Stimulated activated CD4-positive, alpha-beta T cell treated with anti-CD3 and anti-CD28 coated beads, Interleukin-15, amount 100 ng/mL, for 1 hour (primary cell): ENCODE measurements at places on chromosomes 1 and 21.

GRCh38 chr1:1307261-1307922, 338 bp downstream of the ACAP3 start:
- no peak for DNase-seq

DNA sequence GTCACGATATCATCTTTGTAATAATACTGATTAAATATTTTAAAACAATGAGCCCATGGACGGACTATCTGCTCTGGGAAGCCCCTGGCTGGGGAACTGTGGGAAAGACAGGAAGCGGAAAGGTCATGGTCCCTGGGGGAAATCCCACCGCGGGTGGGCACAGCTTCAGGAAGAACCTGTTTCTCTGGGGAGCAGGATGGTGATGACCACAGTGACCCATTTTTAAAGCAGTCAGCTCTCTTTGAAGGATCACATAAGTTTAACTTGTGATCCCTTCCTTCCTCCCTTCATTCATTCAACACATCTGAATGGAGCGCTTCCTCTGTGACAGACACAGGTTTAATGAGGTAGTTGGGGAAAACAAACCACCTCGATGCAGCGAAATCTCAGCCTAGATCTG, 73.0 kb downstream of the DHRS3 start:
- no peak for DNase-seq

DNA sequence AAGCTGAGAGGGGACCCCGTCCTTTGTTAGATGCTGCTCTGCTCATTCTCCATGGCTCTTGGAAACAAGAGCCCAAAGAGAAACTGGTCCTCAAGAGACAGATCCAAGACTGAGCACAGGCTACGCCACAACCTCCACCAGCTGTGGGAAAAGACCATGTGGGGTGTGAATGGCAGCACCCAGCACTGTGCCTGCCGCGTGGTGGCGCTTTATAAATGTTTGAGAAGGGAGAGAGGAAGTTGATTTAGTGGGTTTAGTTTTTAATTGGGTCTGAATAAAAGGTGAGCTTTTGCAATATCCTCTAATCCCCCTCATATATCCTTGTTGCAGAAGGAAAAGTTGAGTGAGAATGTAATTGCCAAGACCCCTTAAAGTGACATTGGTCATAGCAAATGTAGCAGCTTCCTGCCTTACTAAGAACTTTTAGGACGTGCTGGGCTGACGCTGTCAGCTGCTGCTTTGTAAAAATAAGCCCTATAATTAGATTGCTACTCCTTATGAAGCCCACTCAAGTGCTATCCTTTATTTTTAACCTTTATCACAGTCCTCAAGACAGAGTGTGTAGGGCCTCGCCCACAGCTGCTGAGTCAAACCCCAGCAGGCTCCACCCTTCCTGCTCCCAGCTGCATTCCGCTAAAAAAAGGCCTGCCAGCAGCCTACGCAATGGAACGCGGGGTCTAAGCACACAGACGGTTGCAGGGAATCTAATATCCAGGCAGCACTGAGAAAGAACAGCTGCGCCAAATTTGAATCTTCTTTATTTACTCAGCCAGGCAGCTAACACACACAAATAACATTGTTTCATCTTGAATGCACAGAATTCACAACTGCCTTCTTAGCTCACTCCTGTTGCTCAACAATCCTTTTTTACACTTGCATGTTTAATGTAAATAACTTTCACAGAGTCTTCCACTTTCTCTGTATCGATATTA, 47.4 kb upstream of the PRDX6 start:
- DNase-seq: peak; percentile 46

- peak; percentile 75 for DNase-seq
These were observed at the start of gene NBPF3 for GRCh38 chr1:21439721-21440629. Gene NBPF3 (plus strand): TSS chr1:21440137. CDS start chr1:21445087, 4,950 bp downstream.

GRCh38 chr1:210516697-210517459, 188.2 kb downstream of the HHAT start:
- DNase-seq: no peak

- no peak for DNase-seq
These were observed 15.9 kb downstream of the VPS13D start for GRCh38 chr1:12245733-12246132.

- DNase-seq: no peak
These were observed 7.0 kb downstream of the AKT3 start for GRCh38 chr1:243842978-243843511.

GRCh38 chr1:184416946-184417345, 30.1 kb downstream of the C1orf21 start:
- no peak for DNase-seq

- DNase-seq: no peak
These were observed 12.6 kb upstream of the ADORA3 start for GRCh38 chr1:111516005-111516535.

DNA sequence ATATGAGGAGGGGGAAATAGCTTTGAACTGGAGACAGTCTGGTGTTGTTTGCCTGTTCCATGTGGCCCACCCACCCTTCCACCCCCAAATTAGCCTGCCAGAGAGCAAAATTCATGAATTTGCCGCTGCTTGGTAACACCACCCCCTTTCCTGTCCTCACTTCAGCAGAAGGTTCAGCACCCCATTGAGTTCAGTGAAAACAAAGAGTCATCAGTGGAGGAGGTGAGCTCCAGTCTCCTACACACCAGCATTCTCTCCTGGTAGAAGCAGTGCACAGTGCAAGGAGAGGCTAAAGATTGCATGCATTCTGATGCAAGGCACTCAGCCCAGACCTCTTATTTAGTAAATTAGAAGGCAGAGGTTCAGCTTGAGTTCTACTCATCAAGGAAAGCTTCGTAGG, 99.7 kb upstream of the DYNLT5 start:
- no peak for DNase-seq

DNA sequence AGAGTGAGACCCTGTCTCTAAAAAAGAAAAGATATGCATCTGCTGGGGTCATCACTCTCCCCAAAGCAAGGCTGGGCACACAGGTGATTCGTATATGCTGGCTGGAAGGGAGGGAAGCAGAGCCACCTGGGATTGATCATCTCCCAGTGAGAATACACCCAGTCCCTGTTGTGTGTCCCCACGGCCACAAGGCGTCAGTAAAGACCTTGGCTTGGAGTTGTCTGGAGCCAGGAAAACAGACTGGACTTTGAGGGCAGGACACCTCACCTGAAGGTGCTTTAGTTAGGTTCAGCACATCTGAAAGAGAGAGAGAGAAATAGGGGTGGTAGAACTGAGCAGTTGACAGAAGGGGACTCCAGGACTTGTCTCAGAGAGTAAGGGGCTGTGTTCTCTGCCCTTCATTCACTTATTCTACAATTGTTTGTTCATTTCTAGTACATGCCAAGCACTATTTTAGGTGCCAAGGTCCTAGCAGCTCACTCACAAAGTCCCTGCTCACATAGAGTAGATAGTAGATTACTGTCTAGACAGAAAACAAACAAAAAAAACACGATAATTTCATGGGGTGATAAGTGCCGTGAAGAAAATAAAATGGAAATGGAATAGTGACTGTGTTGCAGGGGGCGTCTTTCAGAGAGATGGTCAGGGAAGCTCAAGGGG, 13.5 kb downstream of the CITED4 start:
- no peak for DNase-seq

DNA sequence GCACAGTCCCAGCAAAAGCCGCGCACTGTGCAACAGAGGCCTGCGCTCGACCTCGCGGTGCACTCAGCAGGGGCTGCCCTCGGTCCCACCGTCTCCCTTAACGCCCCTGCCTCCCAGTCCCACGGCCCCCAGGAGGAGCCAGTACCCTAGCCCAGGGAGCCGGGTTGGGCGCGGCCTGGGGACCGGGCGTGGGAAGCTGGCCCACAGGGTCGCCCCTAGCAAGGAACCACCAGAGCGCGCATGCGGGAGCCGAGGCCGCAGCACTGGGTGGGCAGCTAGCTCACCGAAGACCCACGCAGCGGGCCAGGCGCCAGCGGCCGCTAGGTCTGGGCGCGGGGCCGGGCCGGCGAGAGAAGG, 21.6 kb upstream of the ZNF678 start:
- DNase-seq: no peak

GRCh38 chr1:115453666-115454065, 115.6 kb upstream of the NGF start:
- no peak for DNase-seq

- no peak for DNase-seq
These were observed 59.6 kb downstream of the KIAA0319L start for GRCh38 chr1:35497571-35497970.

DNA sequence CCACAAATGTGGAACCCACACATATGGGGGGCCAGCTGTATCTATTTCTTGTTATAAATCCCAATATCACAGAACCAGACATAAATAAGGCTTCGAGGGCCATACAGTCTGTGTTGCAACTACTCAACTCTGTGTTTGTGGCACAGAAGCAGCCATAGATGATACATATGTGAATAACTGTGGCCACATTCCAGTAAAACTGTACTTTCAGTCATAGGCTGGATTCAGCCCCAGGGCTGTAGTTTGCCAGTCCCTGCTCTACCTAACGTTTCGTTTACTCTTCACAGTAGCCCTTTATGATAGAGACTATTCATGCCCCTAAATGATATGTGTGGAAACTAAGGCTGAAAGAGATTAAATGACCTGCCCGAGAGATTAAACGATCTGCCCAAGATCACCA, 48.7 kb downstream of the FHAD1 start:
- DNase-seq: no peak

GRCh38 chr21:43987509-43987908, 24.6 kb upstream of the TRAPPC10 start:
- DNase-seq: no peak

DNA sequence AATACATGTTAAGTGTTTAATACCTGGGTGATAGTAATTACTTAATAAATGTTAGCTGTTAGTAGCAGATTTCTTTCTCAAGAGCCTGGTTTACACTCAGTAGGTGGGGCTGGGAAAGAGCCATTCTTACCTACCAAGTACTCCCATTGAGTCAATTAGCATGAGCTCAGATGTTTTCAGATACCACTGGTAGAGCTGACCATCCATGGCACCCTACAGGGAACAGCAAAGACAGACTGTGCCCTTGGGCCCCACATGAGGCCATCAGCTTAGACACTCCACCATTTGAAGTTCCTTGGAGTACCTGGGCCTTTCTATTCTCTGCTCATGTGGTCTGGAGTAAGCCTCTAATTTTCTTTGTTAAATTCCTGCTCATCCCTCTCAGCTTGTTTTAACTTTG, 179.3 kb downstream of the CACNA1E start:
- DNase-seq: no peak

- DNase-seq: no peak
These were observed 440 bp downstream of the TNFRSF25 start for GRCh38 chr1:6465461-6466005.

- no peak for DNase-seq
These were observed 2.5 kb downstream of the ABCA4 start for GRCh38 chr1:94118471-94118870.

DNA sequence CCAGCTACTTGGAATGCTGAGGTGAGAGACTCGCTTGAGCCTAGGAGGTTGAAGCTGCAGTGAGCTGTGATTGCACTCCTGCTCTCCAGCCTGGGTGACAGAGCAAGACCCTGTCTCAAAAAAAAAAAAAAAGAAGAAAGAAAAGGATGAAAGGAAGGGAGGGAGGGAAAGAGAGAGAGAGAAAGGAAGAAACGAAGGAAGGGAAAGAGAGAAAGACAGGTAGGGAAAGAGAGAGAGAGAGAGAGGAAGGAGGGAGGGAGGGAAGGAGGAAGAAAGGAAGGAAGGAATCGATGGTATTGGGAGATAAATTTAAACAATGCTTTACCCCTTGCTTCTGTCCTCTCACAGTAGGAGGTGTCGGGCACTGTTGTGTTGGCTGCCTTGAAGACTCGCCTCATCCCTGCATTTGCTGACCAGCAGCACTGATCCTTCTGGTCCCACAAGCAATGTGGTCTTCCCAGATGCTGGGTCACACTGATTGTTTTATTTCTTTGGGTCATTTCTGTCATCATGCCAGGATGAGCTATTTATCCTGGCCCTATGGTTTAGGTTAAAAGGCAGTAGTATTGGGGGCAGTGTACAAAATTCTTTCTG, 30.9 kb downstream of the GPR137B start:
- no peak for DNase-seq

GRCh38 chr1:29327223-29327935, 91.1 kb downstream of the PTPRU start:
- no peak for DNase-seq

DNA sequence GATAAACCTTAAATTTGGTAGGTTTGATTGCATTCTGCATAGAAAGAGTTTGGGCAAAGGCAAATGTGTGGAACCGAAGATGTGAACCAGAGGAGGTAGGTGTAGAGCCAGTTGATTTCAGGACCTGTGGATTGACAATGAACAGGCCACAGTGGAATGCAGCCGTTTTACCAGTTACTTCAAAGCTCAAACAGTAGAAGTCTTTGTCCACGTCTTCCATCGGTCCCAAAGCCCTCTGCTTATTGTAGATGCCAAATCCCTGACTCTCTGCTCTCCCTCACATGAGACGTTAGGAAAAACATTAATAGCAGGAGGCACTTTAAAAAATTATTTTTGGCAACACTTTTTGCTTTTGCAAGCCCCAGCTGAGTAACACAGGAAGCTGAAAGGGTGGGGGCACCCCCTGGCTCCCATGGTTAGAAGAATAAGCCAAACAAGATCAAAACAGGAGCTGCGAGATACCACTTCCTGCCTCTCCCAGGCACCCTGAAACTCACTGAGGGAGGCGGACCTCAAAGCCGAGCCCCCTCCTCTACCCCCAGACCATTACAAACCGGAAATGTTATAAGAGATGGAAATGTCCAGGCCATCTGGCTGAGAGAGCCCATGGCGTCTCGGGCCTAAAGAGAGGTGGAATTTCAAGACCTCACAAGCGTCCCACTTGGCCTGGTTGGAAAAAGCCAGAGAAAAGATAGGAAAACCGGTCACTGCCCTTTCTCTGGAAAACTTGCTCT, 13.5 kb downstream of the TRAF3IP3 start:
- peak; percentile 52 for DNase-seq

DNA sequence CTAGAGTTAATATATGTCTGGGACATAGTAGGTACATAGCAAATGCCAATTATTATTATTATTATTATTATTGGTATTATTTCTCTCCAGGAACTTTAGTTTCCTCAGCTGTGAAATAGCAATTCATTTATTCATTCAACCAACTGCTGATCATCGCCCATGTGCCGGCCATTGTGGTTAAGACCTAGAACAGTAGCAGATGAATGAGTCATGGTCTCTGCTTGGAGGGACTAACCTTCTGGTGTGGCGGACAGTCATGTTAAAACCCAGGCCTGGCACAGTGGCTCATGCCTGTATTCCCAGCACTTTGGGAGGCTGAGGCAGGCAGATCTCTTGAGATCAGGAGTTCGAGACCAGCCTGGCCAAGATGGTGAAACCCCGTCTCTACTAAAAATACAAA, 23.8 kb upstream of the LDLRAP1 start:
- no peak for DNase-seq

DNA sequence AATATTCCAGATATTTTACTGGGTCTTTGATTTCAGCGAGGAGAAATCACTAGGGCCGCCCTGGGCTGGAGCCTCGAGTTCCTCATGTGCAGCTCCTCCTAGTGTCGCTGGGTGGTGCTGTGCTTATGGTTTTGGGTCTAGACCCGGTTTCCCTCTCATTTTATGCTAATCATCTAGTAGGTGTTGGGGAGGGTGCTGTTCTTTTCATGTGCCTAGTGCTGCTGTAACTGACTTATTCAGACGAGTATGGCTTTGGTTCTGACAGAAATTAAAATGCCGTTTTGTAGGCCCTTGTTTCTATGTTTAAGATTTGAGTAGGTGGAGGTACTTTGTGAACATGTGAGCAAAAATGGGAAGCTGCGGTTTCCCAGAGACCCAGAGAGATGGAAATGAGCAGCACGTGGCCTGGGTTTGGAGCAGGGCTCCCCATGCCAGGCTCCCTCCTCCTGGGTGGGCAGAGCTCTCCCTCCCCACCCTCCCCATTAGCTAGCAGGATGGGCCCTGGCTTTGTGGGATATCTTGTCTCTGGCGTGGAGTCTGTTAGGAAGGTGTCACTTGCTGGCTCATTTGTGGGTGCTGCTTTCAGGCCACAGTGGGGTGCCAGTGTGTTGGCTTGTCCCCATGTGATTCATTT, 74.0 kb upstream of the GPR88 start:
- DNase-seq: peak; percentile 28
